Fibroblast of skin of right biceps (primary cell): ENCODE measurements at places on chromosomes 2 and 18.

GRCh38 chr18:78765637-78766281 lies 213.9 kb upstream of the SALL3 start:
- DNase-seq = no peak

DNA sequence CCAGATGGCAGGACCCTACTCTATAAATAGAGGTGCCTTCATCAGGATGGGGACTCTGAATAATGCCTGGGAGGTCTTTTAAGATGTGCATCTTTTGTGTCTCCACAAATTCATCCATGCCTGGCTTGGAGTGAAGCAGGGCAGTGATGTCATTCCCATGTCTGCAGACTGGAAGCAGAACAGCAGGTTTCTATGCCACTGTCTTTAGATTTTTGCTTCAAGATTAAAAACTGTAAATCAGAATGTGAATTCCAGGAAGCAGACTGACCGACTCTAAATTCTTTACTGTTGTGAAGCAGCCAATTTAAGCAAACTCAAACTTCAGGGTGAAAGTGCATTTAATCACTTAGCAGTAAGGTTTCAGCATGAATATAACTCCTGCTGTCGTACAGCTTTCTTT lies 159.3 kb downstream of the SCG2 start:
- peak; percentile 38 for DNase-seq

DNA sequence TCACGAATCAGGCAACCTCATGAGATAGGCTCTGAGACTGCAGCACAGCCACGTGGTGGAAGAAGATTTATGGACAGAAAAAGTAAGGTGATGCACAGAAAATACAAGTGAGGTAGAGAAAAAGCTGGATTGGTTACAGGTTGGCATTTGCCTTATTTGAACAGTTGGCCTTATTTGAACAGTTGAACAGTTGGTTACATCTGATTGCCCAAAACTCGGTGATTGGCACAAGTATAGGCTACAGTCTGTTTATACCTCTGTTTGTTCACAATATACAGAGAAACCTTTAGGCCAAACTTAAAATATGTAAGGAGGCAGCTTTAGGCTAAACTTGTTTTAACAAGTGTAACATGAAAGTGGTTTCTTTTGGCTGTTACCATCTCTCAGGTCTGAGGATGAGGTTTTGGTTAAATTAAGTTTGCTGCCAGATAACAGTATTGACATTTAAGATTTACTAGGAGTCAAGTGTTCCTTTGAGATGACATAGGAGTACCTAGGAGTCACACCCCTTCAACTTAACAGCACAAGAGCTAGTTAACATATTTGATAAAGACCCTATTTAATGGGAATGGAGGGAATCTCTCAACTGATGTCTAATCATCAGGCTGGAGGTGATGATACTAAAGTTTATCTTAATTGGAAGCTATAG lies 16.5 kb upstream of the GPR155 start:
- no peak for DNase-seq

DNA sequence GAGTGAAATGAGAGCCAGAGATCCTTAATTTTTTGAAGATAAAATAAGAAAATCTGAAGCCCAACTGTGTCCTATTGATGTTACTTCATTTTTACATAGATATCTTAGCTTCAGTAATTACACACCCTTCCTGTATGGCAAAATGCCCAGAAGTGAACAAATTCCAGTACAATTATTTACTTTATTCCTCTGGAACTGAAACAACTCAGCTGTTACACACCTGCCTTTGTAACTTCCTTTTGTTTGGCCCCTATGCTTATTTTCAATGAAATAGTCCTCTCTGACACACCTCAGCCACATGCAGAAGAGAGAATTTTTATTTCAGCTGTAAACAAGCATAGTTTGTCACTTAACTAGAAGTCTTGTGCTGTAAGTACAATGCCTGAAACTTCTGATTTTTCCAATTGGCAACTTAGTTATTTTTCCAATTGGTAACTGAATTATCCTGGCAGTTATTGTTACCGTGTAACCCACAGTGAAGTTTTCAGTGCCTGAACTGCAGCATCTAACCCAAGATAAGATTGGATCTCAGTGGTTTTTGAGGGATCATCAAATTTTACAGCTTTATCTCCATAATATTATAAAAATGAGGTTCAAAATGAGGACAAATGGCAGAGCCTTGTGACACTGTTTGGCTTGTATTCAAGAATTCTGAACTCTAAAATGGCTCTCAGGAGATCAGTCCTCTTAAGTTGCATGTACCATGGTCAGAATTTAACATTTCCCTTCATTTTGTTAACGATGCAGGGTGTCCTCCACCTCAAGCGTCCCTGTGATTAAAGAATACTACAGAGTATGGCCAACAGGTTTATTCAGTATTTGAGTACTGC lies 82.6 kb downstream of the PKP4 start:
- DNase-seq = peak; percentile 74

DNA sequence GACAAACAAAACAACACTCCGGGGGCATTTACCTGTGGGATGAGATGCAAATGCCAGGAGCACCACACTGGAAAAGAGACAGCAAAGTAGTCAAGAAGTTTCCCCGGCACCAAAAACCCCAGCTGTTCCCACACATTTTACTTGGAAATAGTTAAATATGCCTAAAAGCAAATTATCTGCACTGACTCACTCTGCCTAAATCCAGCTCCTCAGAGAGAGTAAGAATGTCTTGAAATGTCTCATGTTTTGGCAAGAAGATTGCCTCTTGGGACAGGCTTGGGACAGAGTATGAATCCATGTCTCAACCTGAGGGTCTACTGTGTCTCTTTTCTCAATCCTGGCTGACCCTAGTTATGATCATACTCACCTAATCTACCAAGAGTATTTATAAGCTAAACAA lies 87.5 kb upstream of the RIOK3 start:
- peak; percentile 83 for DNase-seq

DNA sequence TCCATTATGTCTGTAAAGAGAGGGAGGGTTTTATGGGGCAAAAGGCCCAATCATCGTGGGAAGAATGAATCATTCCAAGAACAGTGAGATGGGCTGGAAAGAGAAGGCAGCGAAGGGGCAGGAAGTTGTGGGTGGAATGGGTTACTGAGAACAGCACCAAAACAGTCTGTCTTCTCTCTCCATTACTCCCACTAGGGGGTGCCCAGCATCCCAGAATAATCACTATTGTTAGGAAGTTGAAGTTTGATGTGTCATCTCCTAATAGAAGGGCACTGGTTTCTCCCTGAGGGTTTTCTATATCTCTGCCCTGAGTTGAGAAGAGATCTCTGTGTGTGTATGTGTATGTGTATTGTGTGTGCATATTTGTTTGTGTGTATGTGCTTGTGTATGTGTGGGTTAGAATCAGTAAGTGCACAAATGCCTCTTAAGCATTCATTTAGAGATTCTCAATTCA lies 76.6 kb upstream of the MAP4K3 start:
- DNase-seq = peak; percentile 97

- DNase-seq = peak; percentile 94
Observed at GRCh38 chr2:29192526-29192925, 77.3 kb downstream of the CLIP4 start.

DNA sequence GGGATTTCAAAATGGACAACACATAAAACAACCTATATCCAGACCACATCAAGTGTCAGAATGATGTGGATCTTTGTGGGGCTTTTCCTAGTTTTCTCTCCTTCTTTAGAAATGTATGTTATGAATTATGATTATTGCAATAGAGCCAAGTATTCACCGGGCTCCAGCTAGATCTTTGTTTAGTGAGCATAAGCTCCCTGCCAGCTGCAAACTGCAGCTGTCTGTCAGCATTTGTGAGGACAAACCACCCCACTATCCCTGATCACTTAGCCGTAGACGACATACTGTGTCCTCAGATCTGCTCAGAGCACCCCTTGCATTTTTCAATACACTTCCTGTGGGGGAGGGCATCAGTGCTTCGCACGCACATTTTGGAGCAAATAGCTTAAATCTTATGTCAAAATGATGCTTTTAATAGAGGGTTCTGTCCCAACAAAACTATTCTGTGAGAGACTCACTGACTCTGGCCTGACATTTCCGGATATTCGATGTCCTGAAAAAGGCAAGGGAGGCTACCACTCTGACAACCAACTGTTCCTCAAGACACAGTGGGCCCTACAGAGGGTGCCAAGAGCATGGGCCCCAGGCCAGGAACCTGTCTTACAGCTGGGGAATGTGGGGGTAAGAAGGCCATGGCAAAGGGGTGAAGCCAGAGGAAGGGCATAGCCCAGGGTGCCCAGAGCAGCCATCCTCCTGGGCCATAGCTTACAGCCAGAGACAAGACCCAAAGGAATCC lies 346.0 kb downstream of the ARHGAP15 start:
- peak; percentile 65 for DNase-seq

- DNase-seq = no peak
Observed at GRCh38 chr18:68083776-68084175, 567.3 kb upstream of the DSEL start.

- DNase-seq = no peak
Observed at GRCh38 chr2:138497294-138497693, 4.3 kb upstream of the SPOPL start.

- DNase-seq = no peak
Observed at GRCh38 chr18:79770501-79770815, 27.3 kb upstream of the KCNG2 start.

DNA sequence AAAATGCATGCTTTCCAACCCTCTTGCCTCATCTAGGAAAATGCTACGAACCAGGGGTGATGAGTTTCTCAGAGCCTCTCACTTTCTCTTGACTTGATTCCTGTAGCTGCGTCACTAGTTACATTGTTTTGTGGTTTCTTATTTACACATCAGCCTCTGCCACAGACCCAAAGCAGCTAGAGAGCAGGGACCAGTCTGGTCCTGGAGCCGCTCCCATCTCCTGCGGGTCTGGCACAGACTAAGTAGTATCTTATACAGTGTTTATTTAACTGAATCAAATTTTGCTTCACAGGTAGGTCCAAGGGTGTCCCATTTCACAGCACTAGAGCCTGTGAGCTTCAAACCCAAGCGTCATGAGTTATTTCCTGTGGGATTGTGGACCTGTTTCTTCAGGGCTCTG lies 310.5 kb downstream of the MYCN start:
- DNase-seq = no peak

DNA sequence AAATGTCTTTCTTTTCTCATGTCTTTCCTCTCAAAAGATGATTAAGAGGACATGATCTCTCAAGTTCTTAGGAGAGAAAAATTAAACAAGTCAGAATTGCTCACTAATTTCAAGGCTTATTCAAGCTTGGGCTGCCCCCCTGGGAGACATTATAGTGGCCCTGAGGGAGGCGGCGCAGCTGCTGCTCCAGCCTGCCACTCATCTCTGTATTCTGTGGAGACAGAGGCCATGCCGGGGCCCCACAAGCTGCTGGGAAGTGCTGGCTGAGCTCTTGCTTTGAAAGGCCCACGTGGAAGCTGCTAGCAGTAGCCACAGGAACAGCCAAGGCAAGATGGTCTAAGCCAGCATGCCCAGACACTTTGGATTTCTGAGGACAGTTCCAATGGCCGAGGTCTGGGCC lies 267.4 kb downstream of the LNPK start:
- DNase-seq = no peak

DNA sequence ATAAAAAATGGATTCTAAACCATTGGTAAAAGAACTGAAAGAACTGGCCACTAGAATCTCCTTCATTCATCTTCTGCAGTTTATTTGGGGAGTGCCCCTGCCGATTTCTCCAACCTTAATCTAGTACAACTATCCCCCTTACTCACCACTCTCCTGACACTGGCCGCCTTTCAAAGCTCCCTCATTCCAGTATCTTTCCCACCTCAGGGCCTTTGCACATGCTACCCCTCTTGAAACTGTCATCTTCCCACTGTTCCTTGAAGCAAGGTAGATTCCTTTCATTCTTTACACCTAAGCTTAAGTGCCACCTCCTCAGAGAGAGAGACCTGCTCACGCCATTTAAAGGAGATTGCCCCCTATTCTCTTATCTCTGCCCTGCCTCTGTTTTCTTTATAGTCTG lies 147.9 kb downstream of the MCFD2 start:
- no peak for DNase-seq
